SHP77 treated with DMSO at 0.1 percent for 48 hours (cell line): ENCODE measurements at places on chromosomes 16 and 17.

GRCh38 chr17:68580236-68580770 is 20.9 kb downstream of the FAM20A start:
- DNase-seq = no peak

GRCh38 chr16:651844-652243 is 2.7 kb downstream of the WDR90 start:
- no peak for DNase-seq

DNA sequence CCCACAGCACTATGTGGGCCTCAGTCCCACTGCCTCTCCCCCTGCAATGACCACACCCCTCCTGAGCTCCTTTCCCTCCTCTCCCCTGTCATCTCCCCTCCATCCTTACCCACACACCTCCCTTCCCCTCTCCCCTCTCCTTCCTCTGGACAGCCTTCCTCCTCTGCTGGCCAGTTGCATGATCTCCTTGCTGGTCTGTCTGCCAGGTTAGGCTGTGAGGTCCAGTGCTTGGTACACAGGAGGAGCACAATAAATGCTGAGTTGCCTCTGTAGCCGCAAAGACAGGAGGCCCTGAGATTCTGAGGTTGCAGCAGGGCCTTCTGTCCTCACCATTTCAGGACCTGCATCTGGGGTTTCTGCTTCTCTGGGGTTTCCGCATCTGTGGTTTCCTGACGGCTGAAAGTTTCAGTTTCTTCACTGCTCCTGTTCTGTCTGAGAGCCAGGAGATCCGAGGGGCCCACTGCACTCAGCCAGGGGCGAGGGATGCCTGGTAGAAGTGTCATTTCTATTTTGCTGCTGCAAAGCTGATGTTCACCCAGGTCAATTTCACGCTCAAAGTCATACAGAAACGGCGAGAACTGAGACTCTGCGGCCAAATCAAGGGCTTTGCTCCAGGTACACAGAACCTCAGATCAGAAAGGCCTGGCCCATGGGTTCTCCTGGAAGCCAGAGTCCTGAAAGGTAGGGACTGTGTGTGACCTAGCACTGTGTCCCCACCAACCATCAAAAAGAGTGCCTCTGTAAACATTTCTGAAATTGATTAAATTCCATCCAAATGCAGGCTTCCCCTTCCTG is 4.6 kb upstream of the SLC12A3 start:
- DNase-seq = no peak

GRCh38 chr17:77897741-77898301 is 60.7 kb upstream of the TNRC6C start:
- DNase-seq = no peak

- DNase-seq = no peak
These were observed 1.7 kb downstream of the PSMD11 start for GRCh38 chr17:32445971-32446370.

DNA sequence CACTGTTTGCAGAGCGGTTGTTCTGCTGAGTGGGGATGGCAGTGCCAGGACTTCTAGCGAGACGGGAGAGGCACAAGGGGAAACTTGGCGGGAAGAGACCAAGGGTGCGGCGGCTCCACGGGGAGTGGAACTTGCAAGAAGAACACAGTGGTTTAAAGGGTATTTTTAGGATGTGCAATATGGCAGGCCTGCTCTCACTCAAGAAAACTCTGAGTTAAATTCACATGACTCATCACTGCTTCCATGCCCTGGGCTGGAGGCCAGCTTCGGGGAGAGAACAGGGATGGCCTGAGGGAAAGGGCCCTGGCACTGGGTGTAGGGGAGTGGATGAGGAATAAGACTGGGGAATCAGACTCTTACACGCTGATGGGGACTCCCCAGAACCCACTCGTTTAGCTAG is 13.3 kb upstream of the CD300LD start:
- no peak for DNase-seq
